ENCODE measurements at places on chromosomes 12 and 14. TPM values are rescaled to one million over a fixed set of nuclear protein-coding genes. Genes with fewer than 3 reads are reported as not detected.

Gene IRAK3
- 3.2 TPM for polyA plus RNA-seq

Gene CCDC38
- polyA plus RNA-seq = 0.67 TPM

Gene FBXO21
- polyA plus RNA-seq = 81.2 TPM

Gene CIT
- 40.5 TPM for polyA plus RNA-seq

Gene NR1H4
- polyA plus RNA-seq = 0.48 TPM

Gene CD69
- polyA plus RNA-seq = 1.8 TPM

Gene KCNJ8
- polyA plus RNA-seq = 15.8 TPM

Gene TDRD9
- 1.2 TPM for polyA plus RNA-seq

Gene WNT1
- polyA plus RNA-seq = 2.0 TPM

DNA sequence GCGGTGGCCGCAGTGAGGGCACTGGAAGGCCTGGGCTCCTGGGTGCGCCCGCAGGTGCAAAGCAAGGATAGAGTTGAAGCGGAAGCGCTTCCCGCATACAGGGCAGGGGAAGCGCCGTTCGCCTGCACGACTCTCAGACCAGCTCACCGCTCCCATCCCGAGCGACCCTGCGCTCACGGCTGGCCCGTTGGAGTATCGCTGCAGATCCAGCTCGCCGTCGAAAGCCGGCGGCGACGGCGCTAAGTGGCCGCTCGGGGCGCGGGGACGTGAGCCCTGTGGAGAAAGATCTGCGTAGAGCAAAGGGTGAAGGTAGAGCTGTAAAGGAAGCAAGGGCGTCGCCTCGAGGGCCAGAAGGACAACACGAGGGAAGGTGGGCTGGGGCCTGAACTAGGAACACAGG is 5.4 kb downstream of the ZNF219 start:
- no peak for DNase-seq

- DNase-seq = no peak
Observed at GRCh38 chr12:20508962-20509361, 140.6 kb downstream of the PDE3A start.

GRCh38 chr14:23444314-23444713 is 8.9 kb upstream of the MYH7 start:
- no peak for DNase-seq

DNA sequence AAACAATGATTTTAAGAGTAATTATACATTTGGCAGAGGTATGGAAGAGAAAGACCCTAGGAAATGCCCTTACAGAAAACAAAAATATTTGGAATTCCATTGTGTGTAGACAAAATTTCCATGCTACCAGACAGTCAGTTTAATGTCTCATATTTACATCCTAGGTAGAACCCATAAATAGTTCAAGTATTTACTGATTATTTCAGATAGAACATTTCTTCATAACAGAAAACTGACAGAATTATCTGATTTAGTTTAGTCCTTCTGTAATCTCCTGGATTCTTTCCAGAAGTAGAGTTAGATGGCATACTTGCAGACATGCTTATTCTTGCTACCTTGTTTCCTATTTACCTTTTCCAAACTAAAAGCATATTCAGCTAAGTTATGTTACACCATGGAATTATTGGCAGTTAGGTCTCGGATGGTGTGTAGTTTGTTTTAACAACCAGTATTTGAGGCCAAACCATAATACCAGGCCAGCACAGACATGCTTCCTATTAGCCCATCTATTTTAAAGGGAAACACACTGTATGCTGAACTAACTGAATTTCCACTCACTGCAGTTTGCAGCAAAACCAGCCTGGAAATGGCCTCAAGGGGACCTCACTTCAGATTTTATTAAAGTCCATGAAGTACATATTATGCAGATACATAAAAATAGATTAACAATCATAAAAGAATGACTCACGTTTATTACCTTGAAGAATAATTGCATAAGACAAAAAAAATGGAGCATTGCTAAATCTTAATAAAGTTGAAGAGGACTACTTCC is 126.6 kb upstream of the LRIG3 start:
- DNase-seq = no peak

GRCh38 chr12:131208425-131208824 is 254.7 kb downstream of the ADGRD1 start:
- DNase-seq = no peak

DNA sequence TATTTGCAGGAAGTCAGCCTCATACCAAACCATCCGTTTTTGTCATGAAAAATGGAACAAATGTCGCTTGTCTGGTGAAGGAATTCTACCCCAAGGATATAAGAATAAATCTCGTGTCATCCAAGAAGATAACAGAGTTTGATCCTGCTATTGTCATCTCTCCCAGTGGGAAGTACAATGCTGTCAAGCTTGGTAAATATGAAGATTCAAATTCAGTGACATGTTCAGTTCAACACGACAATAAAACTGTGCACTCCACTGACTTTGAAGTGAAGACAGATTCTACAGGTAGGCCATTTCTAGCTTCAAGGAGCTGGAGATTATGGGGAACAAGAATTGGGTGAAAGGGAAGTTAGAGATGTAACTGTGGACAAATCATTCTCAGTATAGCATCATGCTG is 126.1 kb downstream of the DAD1 start:
- no peak for DNase-seq

- no peak for DNase-seq
Observed at GRCh38 chr12:106345746-106346145, 11.8 kb upstream of the POLR3B start.

GRCh38 chr12:75622492-75622891 is 111.1 kb upstream of the KRR1 start:
- DNase-seq = no peak

DNA sequence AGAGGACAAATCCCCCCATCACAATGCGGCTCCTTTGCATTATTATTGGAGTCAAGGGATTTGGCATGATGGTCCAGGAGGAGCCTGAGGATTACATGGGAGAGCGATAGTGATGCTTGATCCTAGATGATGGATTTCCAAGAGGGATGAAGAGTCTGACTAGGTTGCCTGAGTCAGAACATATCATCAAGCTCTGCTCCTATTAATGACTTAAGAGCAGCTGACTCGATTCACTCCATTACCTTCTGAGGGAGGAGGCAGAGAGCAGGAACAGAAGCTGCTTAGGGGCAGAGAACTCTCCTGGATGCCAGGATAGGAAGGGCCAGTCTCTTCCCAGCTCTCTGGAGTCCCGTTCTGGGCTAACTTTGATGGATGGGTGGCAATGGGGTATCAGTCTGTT is 54.0 kb upstream of the CISTR start:
- DNase-seq = no peak

DNA sequence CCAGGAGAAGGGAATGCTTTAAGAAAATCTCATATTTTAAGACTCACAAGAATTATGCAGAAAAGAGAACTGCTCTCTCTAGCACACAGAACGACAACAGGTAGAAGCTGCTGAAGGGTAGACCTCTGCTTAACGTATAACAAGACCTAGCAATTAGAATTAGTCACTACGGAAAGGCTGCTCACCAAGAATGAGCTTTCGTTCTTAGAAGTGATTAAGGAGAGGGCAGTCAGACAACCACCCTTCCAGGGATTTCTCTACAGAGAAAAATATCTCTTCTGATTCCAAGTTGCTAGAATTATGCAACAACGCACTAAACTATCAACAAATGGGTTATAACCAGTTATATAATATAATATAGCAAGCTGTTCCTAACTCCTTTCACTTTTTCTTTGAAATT is 18.6 kb downstream of the LRIG3 start:
- DNase-seq = no peak

DNA sequence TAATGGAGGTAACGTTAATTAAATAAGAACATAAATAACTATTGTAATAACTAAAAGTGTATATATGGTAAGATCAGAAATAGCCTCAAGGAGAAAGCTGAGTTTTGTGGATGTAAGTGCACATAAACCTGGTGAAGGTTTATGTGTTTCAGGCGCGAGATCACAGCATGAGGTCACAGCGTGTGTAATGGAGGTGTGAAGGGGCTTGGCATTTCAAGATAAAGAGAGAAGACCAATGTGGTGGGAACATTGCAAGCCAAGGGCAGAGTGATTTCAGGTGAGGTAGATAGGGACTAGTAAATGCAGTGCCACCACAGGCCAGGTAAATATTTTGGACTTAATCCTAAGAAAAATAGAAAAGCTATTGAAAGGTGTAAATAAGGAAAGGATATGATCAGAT is 21.7 kb upstream of the KICS2 start:
- DNase-seq = no peak

- DNase-seq = no peak
Observed at GRCh38 chr12:31015215-31015614, 58.4 kb upstream of the DDX11 start.

DNA sequence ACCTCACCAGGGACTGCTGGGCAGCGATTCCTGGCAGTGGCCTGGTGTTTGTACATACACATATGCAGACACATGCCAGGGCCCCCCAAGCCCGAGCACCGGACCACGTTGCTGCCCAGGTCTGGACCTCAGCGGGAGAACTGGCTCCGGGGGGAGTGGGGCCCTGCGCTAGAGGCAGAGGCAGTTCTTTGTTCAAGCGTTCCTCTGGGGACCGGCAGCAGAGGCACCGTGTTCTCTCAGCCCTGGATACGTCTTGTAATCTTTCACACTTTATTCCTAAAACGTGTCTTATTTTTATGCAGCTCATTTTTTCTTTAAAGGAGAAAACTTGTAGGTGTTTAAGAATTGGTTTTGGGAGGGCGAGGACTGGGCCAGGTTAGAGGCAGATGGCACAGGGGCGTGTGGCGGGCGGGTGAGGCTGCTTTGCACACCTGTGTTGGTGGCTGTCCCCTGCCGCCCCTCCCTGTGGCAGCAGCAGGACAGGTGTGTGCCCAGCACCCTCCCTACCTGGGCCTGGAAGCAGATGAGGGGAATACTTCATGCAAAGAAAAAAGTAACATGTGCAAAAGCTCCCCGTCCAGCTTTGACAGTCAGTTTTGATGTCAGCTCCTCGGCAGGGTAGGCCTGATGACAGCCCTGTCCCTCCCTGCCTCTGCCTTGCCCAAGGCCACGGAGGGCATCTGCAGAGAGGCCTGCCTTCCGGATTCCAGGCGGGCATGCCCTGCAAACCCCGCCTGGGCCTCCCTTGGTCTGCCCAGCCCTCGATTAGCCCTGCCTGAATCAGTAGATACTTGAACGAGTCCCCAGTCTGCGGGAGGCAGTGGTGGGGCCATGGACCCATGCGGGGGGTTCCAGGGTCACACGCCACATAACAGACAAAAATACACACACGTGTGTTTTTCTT is 7.0 kb upstream of the PUS1 start:
- no peak for DNase-seq

- DNase-seq = no peak
Observed at GRCh38 chr12:80710727-80711449, 3.5 kb downstream of the MYF6 start.

- no peak for DNase-seq
Observed at GRCh38 chr12:47039079-47039478, 40.3 kb upstream of the PCED1B start.

GRCh38 chr12:98371419-98371818 is 144.0 kb upstream of the TMPO start:
- no peak for DNase-seq

DNA sequence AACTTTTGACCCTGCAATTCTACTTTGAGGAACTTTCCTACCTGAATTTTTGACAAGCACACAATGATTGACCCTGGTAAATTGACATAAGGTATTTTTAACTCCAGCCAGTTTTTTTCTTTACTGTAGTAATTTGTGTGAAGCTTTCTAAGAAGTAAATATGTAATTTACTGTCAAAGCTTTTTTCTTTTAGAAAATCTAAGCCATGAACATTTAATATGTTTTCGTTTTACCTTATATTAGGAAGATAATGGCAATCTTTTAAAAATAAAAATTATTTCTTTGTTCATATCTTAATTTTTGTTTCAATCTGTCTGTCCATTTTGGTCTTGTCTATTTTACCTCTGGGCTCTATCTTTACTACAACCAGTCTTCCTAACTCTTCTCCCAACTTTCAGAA is 279.9 kb downstream of the FBXL14 start:
- no peak for DNase-seq

All from spinal cord (tissue), 10 donors.